Activated CD8-positive, alpha-beta memory T cell treated with anti-CD3 and anti-CD28 coated beads for 1 hour (primary cell): ENCODE measurements at places on chromosomes 1 and 21.

DNA sequence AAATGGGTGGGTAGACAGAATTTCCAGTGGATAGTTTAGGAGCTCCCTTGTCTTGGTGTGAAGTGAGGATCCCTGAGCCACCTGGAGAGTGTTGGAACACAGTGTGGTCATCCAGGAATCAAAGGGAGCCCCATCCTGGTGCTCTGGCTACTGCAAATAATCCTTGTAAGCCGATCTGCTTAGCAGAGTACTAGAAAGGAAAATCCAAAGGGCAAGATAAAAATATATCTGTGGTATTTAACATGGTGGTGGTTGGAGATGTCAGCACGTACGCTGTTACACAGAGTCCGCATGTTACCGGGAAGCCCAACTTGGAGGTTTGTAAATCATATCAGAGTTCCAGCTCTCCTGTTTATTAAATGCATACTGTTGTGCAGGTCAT, 39.0 kb downstream of the VANGL1 start:
- no peak for DNase-seq

- no peak for DNase-seq
Measured at GRCh38 chr1:3135744-3136455, 66.9 kb downstream of the PRDM16 start.

DNA sequence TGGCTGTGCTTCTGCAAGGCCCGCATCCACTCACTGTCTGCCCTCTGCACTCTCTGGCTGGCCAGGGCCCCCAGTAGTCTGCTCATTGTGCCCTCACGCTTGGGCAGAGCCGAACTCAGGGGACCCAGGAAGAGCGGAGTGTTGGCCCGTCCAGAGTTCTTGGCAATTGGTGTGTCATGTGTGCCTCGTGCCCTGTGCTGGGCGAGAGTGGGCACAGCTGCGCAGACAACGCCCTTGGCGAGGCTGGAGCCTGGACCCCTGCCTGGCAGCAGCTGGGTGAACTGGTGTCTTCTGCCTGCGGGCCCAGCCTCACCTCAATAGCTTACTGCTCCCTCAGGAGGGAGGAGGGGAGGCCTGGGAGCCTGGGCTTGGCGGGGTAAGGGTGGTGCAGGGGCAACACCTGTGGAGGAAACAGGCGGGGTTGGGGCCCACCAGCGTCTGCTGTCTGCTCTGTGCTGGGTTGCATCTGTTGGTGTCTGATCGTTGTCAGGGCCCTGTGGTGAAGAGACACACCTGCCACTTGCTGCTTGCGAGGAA, 2.1 kb downstream of the GUK1 start:
- no peak for DNase-seq

- DNase-seq = no peak
Measured at GRCh38 chr1:229582011-229582694, 23.6 kb upstream of the ABCB10 start.

DNA sequence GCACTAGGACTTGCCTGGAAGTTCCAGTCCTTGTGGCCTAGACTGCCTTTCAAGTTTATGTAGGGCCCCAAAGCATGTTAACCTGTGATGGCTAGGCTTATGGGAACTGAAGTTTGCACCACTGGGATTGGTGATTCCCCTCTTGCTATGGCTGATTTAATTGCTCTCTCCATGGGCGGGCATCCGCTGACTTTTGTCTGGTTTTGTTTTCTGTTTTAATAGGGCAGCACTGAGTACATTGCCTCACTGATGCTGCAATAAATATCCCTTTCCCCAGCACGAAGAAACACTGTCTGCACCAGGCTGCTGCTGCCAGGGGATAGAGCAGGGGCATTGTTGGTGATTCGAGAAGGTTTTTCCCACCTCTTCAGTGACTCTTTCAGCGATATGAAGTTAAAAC, 73.3 kb upstream of the PDE4B start:
- DNase-seq = no peak

DNA sequence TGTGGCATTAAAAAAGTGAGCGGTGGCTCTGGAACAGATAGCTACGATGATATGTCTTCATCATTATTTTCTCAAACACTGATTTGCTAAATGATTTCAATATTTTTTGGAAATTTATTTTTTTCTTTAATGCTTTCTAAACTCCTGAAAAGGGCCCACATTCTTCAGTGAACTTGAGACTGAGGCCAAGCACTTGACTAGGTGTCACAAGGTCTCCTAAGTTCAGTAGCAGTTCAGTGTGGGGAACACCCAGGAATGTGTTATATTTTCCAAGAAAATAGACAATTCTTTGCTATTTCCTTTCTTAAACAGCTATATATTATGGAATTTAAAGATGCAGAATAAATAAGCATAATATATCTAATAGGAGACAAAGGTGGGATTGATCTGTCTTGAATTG, 850.9 kb downstream of the USP25 start:
- DNase-seq = no peak

- no peak for DNase-seq
Measured at GRCh38 chr1:209585197-209585596, 1.7 kb downstream of the CAMK1G start.

DNA sequence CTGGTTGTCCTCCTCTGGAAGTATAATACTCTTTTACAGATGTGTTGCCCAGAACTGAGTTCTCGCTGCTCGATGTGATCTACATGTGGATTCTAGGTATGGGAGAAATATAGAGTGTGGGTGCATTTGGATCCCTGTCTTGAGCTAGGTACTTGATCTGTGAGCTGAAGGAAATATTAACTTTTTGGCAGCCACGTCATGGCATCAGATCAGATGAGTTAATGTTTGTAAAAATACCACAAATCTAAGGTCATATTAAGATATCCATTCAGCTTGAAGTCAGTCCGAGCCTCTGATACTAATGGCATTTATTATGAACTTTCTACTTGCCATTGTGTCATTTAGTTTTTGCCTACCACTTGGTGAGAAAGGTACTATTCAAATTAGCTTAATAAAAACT, 24.6 kb downstream of the MAPKAPK2 start:
- no peak for DNase-seq

DNA sequence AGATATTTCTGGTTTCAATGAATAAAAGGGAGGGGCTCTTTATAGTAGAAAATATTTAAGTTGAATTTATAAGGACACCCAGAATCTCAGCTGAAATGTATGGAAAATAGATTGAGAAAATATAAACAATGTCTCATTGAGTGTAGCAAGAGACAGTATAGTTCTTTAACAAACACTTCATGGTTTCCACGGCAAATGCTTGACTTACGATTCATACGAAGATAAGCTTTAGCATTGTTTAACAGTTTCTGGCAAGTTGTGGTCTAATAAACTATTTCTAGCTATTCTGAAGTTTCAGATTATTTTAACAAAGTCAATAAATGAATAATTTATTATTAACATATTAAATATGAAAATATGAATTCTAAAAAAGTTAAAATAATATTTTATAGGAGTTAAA, 1419.4 kb downstream of the KCNT2 start:
- DNase-seq = no peak

- DNase-seq = no peak
Measured at GRCh38 chr1:225700889-225701465, 48.1 kb upstream of the ENAH start.

- DNase-seq = no peak
Measured at GRCh38 chr1:76905876-76906595, 38.8 kb downstream of the ST6GALNAC5 start.

- no peak for DNase-seq
Measured at GRCh38 chr1:19802269-19802668, 2.6 kb upstream of the TMCO4 start.

DNA sequence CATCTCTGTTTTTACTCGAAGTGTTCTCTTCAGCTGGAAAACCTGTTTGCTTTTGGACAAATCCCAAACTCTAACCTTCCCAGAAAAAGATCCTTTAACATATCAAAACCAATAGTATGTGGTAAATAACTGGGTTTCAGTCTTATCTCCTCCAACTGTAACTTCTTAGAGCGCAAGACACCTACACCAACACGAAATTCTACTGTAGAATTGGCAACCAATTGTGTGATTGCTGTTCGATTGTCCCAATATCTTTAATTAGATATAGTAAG, 5.8 kb upstream of the MPZL1 start:
- no peak for DNase-seq
